Foreskin fibroblast (primary cell): ENCODE measurements at places on chromosomes 3 and 15.
A peak's percentile ranks its signal among the peaks of the same experiment; 100 is the strongest.

DNA sequence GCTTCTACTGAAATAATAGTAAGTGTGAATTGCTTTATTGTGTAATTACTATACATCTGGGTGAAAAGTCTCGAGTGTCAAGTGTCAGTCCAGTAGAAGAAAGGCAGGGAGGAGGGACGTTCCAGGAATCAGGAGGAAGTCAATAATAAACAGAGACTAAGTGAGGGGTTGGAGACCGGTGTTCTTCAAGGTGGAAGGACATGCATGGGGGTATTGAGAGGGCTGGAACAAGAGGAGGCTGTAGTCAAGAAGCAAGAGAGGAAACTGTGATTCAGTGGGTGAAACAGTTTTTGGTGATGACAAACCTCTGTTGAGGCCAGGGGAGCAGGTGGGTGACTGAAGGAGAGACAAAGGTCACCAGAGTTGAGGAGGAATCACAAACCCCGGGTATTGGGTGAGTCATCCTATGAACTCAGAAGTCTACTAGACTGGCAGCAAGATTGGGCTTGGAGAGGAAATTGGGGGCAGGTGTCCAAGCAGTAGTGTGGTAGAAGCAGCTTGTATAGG is 11.6 kb upstream of the SCAMP5 start:
- DNase-seq = no peak

- peak; percentile 29 for DNase-seq
Observed at GRCh38 chr15:64224511-64224910, 61.7 kb upstream of the PPIB start.

DNA sequence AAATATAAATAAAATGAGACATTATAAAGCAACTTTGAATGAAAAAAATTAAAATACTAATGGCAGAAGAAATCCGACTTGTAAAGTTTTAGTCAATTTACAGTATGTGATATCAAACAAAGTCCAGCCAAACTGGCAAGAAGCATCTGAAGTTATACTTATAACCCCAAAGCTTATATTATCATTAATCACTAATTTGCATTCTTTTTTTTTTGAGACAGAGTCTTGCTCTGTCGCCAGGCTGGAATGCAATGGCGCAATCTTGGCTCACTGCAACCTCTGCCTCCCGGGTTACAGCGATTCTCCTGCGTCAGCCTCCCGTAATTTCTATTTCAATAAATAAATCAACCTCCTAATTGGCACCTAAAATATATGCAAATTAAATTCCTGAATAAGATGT is 80.1 kb downstream of the AQR start:
- DNase-seq = peak; percentile 47

GRCh38 chr3:117691526-117691925 is 981.9 kb downstream of the TUSC7 start:
- no peak for DNase-seq

DNA sequence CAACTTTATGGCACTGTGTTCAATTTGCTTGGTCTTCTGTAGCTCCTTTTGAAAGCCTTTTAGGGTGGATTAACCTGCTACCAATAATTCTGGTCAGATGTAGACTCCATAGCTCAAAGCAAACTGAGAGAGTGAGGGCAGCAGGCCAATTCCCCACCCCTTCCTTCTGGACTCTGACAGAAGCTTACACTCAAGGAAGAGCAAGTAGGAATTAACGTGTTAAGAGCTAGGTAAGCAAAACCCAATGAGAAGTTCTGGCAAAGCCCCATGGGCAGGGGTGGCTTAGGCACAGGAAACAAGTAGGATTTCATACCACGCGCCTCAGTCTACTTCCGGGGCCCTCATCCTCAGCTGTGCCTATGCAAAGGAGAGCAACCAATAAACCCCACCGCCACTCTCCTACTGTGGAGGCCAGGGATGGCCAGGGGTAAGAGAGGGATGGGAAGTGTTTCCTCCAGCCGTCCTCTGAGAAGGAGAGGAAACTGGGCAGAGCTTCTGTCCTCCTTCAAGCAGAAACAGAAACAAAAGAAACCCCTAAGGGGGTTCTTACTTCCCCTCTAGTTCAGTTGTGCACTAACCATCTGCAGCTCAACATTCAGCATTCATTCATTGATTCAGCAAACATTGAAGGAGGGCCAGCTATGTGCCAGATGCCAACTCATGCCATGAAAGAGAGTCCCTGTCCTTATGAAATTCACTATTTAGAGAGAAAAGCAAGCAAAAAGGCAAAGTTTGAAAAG is 12.6 kb downstream of the CCR5 start:
- DNase-seq = no peak

DNA sequence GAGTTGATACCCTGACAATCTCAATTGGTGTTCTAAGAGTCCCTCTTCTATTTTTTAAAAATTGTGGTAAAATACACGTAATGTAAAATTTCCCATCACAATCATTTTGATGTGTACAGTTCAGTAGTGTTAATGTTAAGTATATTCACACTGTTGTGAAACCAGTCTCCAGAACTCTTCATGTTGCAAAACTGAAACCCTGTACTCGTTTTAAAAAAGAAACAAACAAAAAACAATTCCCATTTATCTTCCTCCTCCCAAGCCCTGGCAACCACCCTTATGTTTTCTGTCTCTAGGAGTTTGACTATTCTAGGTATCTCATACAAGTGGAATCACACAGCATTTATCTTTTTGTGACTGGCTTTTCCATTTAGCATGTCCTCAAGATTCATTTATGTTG is 28.7 kb upstream of the ALPK3 start:
- DNase-seq = no peak

DNA sequence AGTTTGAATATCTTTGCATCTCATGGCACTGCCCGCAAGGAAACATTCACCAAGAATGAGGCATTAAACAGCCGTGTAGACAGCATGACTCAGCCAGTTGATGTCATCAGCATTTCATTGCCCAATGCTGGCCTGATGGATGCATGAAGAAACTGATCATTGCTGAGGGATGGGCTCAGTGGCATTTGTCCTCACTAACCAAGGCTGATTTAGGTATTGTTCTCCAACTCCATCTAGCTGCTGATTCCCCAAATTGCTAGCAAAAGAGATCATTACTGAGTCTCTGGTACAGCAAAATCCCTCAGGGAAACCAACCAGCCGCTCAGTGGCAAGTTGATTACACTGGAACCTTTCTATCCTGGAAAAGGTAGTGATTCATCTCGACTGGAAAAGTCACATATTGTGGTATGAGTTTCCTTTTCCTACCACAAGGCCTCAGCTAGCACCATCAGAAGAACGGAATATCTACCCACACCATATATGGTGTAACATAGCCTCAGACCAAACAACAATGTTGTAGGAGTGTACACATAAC is 186.5 kb upstream of the GAP43 start:
- DNase-seq = peak; percentile 98

DNA sequence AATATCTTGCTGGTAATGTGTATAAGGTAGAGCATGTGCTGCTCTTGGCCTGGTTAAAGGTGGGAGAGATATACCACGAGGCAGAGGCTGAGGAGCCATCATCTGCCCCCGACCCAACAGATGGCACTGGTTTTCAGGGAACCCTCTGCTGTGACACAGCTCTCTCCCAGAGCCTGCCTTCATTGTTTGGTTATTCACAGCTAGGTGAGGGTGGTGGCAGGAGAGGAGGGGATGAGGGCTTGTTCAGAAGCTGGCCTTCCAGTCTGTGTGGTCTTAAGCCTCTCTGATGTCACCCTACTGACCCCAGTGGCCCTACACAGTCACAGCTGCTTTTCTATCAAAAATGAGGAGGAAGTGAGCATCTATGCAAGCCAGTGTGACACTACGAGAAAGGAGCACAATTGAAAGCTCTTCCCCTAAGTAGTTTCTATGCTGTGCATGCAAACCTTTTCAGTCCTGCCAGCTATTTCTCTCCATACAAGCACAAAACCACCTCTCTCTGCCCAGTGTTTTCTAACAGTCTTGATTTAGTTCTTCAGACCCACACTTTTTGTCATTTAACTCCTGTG is 258.4 kb upstream of the AGTR1 start:
- no peak for DNase-seq

GRCh38 chr3:54600441-54601204 is 327.2 kb downstream of the LRTM1 start:
- DNase-seq = no peak

- DNase-seq = peak; percentile 84
Observed at GRCh38 chr3:113695786-113696645, at the start of gene USF3. Gene USF3, minus strand, starts transcription at chr3:113696642. Its CDS starts 21,764 bp downstream, at chr3:113674878.

- DNase-seq = no peak
Observed at GRCh38 chr15:101089579-101090427, 162.0 kb downstream of the CHSY1 start.
